CD4-positive, alpha-beta T cell treated with Interleukin-6 for 4 hours (primary cell): ENCODE measurements at places on chromosomes 3 and 15.
A peak's percentile ranks its signal among the peaks of the same experiment; 100 is the strongest.

DNA sequence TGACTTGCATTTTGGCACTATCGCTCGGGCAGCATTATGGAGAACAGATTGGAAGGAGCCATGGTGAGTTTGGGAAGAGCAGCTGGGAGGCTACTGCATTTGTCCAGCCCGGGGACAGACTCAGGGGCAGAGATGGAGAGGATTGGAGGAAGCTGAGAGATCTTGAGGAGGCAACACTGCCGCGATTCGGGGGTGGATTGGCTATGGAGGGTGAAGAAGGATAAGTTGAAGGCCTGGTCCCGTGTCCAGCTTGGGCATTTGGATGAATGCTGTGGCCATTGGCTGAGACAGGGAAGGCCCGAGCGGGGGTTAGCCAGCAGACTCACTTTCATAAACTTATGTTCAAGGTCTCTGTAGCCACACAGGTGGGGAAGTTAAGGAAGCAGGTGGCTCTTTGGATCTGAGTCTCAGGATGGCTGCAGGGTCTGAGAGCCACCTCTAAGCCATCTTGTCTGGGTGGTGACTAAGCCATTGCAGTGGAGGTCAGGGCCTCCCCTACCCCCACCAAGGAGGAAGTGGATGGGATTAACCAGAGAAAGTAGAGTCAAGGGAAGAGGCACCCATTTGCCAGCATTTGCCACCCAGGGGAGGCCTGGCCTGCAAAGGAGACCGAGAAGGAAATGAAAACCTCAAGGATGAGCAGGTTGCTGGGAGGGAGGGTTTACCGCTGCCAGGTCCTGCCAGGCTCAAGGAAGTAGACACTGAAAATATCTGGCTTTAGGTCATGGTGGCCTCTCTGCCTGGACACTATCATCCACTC lies 144.0 kb upstream of the TLE3 start:
- DNase-seq, result no peak

GRCh38 chr3:70982700-70983140 lies 600.8 kb downstream of the FOXP1 start:
- DNase-seq, result no peak

- DNase-seq, result no peak
Observed at GRCh38 chr3:124599147-124599765, 131.0 kb upstream of the UMPS start.

- DNase-seq, result no peak
Observed at GRCh38 chr3:34678575-34678974, 880.1 kb downstream of the PDCD6IP start.

DNA sequence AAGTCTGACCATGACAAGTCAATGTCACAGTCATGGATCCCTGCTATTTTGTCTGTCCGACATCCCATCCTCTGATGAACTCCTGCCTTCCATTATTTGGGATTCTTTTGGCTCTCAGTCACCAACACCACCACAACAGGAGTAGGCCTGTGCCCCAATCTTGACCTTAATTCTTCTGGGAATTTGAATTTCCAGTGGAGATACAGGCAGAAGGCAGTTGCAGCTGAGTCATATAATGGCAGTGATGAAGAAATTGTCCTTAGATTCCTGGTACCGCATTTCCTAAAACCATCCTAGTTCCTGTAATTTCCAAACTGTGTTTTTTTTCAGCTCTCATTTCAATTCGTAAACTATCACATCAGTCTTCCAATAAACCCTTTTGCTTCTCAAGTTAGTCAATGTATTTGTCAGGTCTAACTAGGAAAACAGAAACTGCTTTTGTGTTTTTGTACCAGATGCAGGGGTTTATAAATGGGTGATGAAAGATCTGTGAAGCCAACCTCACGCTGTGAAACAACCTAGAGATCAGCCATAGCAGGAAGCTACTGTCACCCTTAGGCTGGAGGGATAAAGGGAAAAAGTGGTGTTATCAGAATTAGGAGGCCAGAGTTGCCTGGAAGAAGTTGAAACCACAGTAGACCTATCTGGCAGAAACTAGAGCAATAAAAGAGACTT lies 126.3 kb upstream of the TMEM108 start:
- no peak for DNase-seq

GRCh38 chr15:68126396-68126795 lies 72.3 kb downstream of the PIAS1 start:
- no peak for DNase-seq

- DNase-seq, result no peak
Observed at GRCh38 chr15:27722102-27722501, 377.0 kb downstream of the OCA2 start.

- peak; percentile 78 for DNase-seq
Observed at GRCh38 chr3:179037351-179037750, 34.3 kb downstream of the ZMAT3 start.

DNA sequence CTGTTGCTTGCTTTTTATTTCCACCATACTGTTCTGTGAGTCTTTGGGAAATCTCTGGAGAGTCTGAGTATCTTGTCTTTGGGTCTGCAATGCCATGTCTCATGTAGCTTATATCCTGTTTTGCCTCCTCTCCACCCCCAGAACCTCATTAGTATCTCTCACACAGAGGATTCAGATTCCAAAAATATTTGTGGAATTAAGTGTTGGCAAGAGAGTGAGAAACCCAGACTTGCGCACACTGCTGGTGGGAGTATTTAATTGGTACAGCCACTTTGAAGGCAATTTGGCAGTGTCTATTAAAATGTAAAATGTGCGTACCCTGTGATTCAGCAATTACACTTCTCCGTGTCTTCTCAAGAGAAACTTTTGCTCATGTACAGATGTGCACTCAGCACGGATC lies 68.6 kb downstream of the ZNF621 start:
- no peak for DNase-seq

DNA sequence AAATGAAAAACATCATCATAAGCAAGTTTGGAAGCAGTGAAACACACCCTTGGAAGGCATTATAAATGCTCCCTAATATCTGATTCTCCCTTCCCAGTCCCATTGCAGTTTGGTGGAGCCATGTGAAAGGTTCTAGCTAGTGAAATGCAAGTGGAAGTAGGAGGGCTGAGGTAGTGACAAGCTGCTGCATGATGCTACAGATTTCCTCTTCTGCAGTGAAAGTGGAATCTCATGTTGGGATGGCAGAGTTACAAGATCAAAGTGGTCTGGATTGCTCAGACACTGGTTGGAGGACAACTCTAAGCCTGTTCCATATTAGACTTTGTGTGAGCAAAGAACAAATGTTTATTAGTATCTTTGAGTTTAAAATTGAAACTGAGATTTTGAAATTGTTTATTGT lies 3.3 kb upstream of the PDCD6IP start:
- DNase-seq, result no peak

DNA sequence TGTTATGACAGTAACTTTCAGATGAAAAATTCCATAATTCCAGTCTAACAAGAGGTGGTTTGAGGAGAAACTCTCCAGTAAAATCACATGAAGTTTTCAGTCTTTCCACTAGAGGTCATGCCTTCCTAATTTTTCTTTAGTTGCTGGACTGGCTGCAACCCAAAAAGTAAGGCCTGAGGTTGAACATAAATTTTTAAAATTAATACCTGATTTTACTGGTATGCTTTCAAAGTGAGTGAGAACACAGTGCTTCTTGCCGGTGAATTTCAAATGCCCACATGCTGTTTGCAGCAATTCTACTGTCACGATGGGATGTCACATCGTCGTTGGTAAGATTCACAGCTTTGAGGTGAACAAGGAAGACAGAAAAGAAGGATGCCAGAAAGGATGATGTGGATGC lies 89.0 kb upstream of the FGF12 start:
- DNase-seq, result no peak

DNA sequence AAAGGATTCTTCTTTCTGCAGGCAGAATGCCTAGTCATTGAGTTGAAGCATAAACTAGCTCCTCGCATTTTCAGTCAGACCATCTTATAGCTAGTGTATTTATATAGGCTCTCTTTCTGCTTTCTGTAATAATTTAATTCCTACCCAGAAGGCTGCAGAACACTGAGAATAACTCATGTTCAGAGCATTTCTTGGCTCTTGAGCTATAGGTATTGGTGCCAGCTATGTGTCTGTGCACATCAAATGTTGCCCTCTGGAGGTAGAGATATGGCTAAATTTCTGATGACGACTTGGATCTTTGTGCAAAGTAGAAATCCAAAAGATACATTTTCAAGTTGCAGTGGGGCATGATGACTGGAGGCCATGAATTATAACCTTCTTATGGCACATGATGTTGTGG lies 336.2 kb upstream of the TPM1 start:
- no peak for DNase-seq

- DNase-seq, result no peak
Observed at GRCh38 chr3:114128231-114128630, 50.6 kb downstream of the DRD3 start.

DNA sequence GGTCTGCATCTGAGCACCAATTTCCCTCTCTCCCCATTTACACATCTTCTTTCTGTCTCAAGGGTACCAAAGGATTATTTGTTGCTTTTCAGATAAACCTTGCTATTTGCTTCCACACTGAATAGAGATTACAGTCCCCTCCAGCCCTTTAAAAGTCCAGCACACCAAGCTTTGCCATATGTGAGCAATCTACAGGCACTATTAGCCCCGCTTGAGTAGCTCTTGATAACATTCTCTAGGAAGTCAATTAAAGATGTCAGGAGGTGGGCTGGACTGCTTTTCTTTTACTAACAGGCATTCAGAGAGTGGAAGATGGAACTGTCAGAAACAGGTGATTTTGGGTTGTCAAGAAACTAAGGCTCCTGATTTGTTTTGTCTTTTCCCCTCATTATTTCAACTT lies 417.0 kb downstream of the ROBO2 start:
- DNase-seq, result no peak

DNA sequence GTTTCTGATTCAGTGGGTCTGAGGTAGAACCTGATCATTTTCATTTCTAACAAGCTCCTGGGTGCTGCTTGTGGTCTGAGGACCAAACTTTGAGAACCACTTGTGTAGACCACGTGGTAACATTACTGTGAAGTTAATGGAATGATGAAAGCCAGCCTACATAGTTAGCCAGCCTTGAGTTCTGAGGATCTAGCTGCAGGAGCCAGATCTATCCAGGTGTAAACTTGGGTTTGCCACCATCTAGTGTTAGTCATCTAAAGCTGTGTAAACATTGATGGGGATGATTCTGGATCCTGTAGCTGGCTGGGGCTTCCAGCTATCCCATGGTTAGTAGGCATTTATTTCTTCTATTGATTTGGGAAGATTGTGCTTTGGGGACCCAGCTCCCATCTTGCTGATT lies 170.0 kb downstream of the TMEM108 start:
- no peak for DNase-seq

GRCh38 chr3:26681632-26682031 lies 59.1 kb downstream of the LRRC3B start:
- DNase-seq, result no peak

GRCh38 chr15:58539548-58539947 lies 107.8 kb downstream of the LIPC start:
- no peak for DNase-seq

GRCh38 chr15:27422997-27423396 lies 452.0 kb downstream of the GABRG3 start:
- no peak for DNase-seq

DNA sequence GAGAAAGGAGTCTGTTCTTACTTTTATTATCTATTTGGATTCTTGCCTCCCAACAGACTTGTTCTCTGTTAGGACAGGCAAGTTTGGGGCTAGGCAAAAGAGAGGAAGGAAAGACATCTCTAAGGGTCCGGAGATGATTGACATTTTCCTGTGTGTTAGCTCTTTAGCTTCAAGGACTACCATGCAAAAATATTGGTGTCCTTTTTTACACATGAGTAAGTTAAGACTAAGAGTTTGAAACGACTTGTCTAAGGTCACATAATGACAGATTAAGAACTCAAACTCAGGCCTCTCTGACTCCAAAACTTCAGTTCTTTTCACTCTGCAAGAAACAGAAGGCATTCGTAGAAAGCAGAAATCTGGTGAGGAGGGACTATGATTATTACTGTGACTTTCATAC lies 5.9 kb downstream of the LMCD1 start:
- no peak for DNase-seq

- DNase-seq, result no peak
Observed at GRCh38 chr3:32438596-32439344, 47.1 kb downstream of the CMTM7 start.

- no peak for DNase-seq
Observed at GRCh38 chr15:59199626-59200465, 6.8 kb upstream of the LDHAL6B start.

DNA sequence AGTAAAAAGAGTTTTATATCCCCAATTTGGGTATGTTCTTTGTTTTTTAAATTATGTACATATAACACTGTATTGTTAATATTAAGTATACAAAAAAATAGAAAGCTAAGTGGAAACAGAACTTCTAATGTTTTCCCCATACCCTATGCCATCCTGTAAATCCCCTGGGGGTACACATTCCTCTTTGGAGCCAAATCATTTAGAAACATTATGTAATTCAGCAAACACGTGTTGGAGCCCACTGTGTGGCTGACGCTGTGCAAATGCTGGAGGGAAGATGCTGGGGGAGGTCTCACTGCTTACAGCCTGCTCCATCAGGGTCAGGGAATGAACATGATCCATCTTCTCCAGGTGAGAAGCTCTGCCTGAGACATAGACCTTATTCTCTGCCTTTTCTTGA lies 52.8 kb downstream of the CRTC3 start:
- DNase-seq, result no peak

GRCh38 chr15:26872206-26872605 lies 5.3 kb downstream of the GABRA5 start:
- DNase-seq, result no peak

- DNase-seq, result no peak
Observed at GRCh38 chr3:194956697-194957396, 271.2 kb downstream of the FAM43A start.

- DNase-seq, result no peak
Observed at GRCh38 chr15:52680041-52680391, 828 bp upstream of the ATOSA start.

- no peak for DNase-seq
Observed at GRCh38 chr3:68571321-68571720, 361.0 kb downstream of the TAFA4 start.

DNA sequence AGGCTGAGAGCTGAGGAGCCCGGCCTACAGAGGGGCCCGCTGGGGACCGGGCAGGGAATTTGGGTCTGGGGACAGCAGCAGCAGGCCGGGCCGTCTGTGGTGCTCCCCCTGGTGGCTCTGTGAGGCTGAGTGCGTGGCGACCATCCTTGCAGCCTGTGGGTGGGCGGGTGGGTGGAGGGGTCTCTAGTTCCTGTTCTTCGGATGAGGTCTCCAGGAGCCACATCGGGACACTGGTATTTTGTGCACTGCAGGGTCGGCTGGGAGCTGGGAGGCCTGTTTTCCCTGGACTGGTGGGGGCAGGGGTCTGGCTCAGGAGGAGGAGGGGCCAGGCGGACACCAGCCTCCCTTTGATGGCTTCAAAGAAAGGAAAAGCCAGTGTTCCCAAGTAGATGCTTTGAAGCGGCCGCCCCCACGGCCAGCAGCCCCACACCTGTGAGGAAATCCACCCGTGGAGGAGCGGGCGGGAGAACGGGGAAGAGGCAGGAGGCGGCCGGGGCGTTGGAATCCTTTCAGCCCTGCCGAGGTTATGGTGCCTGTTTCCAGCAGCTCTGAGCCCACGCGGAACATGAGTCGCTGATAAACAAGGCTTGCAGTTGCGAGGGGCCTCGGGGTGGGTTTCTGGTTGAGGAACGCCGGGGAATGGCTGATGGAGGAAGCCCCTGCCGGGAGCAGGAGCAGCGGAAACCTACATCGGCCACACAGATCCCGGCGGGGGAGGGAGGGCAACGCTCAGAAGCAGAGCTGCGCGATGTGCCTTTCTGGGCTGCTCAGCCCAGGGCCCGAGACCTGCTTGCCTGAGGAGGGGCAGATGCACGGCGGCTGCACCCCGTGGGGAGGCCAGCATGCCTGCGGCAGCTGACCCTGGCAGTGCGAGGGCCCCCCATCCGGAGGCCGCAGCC lies 154.3 kb downstream of the NSMCE3 start:
- peak; percentile 29 for DNase-seq
